ENCODE measurements at places on chromosomes 3 and 15.

GRCh38 chr3:132245552-132246142, 71.6 kb upstream of the ACP3 start:
- no peak for DNase-seq

GRCh38 chr3:14810070-14810791, 8.5 kb upstream of the FGD5 start:
- DNase-seq: no peak

DNA sequence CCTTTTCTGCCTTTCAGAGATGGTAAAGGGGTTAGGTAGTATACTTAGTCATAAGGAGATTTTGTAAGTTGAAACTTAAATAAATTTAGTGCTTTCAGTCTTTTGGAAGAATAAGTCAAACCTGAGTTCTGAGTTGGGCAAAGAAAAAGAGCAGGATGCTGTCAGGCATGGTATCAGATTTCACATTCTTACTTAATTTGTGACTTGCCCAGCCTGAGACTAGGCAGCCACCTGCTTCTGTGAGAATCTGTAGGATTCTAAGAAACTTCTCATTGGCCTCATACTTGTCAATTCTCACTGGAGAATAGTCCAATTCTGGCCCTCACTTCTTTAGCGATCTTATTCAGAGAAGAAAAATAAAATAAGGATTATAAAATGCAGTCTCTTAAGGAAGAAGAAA, 577.5 kb downstream of the DIPK2A start:
- DNase-seq: no peak

DNA sequence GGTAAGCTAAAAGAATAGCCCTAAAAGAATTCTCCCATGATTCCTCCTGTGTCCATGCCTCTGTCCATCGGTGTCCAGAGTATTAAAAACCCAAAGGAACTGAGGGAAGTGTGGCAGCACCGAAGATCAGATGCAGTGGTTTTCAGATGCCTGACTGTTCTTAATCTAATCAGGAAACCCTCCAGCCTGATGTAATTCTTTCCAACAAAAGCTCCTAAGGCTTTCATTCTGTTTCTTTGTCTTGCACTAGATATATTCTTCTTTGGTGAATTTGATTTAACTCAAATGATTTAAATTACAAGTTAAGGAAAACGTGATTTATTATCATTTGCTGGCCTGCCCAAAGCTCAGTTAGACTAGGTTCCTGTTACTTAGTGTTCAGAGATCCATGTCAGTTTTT, 71.2 kb downstream of the ARHGAP31 start:
- no peak for DNase-seq

DNA sequence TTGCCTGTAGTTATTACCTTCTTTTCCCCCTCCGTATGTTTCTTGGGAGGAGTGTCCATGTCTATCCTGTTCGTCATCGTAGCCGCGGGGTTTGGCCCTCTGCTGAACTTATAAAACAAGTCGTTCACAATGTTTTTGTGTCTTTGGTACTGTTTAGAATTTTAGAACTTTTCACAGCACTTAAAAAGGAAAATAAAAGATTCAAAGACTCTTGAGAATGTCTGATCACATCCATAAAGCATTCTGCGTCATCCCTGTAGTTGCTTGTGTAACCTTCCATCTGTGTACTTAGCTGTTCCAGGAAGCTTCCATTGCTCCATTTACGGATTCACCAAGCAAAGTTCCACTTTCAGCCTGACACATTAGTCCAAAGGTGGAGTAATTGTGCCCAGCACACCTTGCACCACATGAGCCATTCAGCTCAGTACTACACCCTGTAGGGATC, 677.1 kb upstream of the NR2F2 start:
- DNase-seq: no peak
